ENCODE measurements at places on chromosomes 16 and 17.

- no peak for DNase-seq
Observed at GRCh38 chr17:30551996-30552339, 74.8 kb downstream of the GOSR1 start.

- DNase-seq, result no peak
Observed at GRCh38 chr16:67101311-67102082, 8.2 kb upstream of the PHAF1 start.

GRCh38 chr17:74089869-74090464 lies 113.5 kb upstream of the RPL38 start:
- peak; percentile 59 for DNase-seq

DNA sequence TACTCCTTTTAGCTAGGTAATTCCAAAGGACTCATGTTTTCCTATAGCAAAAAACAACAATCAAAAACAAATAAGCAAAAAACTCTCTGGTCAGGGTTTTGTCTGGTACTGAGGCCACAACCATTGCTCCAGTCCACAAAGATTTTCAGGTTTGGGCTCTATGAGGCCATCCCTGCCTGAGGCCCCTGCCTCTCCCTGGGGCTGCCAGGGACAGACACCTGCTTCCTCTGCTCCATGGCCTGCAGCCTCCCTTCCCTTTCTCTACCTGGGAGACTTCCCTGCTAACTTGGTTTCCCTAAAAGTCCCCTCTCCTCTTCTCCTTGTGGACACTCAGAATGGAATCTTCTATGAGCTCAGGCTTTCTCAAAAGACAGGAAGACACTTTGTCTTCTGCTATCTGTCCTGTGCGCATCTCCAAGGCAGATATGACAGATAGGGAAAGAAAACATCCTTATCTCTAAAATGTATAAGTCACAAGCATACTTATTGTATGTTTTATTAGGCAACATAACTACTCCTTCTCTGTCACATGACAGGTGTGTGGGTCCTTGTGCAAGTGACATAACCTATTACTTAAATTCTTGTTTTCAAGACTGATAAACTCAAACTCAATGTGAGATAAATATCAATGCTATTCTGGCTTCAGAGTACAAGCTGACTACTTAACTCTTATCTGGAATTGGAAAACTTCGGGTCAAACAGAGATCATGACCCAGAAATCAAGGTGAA lies 1.2 kb upstream of the ZDHHC1 start:
- no peak for DNase-seq

DNA sequence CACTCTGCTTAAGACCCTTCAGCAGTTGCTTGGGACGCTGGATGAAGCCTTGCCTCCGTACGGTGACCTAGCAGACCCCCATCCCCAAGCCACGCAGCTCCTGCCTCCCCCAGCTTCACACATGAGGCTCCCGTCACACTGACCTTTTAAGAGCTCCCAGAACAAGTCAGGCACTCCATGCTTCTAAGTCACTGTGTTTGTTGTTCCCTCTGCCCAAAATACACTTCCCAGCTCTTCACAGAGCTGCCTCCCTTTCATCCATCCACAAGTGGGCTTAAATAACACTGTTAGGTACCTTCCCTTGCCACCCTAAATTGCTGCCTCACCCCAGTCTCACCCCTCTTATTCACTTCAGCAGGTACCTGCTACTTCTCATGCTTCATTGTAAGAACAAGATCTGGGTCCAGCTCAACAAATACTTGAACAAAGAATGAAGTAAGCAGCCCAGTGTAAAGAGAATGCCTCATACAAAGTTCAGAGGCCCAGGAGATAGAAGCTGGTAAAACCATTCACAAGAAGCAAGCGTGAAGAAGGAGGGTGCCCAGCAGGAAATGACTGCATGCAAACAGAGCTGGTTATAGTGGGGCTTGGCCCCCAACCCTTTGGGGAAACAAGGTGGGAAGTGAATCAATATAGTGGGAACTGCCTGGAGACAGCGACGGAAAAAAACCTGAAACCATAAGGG lies 5.8 kb downstream of the ZC3H7A start:
- no peak for DNase-seq

GRCh38 chr17:61426482-61427304 lies 25.5 kb upstream of the TBX4 start:
- DNase-seq, result no peak

DNA sequence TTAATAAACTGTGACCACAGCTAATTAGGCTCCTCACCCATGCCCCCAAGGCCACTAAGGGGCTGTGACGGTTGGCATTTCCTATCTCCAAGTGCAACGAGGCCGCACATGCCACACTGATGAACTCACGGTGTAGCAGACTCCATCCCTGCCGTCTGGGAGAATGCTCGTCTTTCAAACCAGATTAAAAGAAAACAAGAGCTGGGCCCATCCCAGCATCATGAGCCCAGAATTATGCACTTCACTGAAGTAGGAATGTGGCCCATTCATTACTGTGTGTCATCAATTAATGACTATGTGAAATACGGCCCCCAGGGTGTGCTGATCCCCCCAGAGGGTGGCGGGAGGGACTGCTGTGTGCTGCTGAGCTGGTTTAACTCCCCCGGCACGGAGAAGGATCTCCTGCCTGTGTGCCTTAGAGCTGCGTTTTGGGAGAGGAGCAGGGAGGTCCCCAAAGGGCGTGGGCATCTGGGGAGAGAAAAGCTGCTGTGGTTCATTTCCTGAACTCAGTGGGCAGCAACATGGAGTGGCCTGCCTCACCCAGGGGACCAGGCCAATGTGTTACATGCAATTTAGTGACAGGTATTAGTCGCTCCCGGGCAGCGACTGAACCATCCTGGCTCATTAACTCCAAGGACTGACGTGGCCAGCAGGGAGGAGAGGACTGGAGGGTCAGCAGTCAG lies 194.5 kb downstream of the FOXL1 start:
- no peak for DNase-seq

DNA sequence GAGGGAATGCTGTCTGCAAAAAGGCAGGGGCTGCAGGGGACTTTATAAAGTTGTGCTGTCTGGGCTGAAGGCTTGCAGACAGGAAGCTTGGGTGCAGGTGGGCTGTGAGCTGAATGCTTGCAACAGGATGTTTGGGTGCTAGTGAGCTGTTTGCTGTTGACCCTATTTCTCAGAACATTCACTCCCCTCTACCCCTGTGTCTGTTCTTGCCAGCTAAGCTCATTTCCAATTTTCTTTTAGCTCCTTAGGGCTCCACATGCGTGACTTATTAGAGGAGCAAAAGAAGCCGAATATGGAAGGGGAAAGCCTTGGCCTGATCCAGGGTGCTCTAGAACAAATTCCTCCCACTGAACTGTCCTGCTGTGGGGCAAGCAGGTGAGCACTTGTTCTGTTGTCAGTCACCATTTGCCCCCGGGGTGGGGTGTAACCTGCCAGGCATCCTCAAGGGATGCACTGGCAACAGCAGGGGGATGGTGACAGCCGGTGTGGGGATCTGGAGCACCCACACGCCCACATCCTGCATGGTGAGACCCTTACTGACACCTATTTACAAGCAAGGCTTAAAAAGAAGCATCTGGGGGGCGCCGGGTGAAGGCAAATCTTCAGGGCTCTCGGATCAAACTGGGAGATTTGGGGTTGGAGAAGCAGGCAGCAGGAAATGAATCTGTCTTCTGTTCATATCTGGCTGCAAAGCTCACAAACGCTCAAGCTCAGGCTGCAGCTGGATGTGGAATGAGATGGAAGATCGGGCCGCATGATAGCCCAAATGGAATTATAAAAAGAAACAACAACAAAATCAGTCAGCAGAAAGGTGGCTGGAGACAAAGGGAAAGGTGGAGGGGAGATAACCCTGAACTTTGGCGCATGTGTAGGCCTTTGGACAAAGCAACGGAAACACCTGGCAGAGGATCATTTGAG lies 21.1 kb upstream of the NUP93 start:
- DNase-seq, result no peak

DNA sequence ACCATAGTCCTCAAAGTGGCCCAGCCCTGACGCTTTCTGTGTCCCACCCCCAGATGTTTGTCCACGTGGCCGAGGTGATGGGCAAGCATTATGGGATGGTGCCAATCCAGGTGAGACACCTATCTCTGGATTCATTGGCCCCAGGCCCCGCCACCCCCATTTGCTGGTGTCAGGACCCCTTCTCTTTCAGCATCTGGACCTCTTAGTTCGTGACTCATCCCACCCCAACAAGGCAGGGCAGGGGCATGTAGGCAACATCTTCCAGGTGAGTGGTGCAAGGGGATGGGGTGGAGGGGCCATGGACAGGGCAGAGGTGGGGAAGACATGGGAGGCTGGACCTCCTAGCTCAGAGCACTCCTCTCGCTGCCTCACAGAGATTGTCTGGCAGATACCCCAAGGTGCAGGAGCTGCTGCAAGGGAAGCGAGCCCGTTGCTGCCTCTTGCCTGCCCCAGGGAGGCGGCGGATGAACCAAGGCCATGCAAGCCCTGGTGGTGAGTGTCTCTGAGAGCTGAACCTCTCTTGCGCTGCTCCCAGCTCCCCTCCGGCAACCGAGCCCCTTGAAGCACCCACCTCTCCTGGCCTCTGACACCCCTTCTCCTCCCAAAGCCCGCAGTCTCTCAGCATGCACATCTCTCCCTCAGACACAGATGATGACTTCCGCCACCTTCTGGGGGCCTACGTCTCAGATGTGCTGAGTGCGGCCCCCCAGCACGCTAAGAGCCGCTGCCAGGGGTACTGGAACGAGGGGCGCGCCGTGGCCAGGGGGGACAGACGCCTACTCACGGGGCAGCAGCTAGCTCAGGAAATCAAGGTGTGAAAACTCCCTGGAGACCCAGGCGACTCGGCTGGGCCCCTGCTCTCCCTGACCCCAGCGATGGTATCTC lies 3.6 kb downstream of the RNF112 start:
- no peak for DNase-seq

- no peak for DNase-seq
Observed at GRCh38 chr16:69241926-69242325, 55.0 kb downstream of the SNTB2 start.

GRCh38 chr16:78189121-78189520 lies 89.7 kb downstream of the WWOX start:
- no peak for DNase-seq

DNA sequence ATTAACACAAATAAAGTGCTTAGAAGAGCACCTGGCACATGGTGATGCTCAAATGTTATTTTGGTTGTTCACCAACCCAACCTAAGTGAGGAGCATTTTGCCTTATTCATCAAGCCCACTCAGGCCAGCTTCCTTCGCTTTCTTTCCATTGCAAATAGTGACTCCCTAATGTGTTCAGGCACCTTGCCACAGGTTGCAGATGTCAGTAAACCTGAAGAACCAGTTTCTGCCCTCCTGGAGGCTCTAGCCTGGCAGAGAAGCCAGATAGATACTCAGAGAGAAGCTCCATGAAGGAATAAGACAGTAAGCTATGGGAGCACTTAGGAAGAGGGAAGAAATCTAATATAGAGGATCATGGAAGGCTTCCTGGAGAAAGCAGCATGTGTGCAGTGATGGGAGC lies 23.9 kb downstream of the GPR139 start:
- DNase-seq, result no peak

- no peak for DNase-seq
Observed at GRCh38 chr16:2226918-2227317, 3.5 kb downstream of the E4F1 start.

DNA sequence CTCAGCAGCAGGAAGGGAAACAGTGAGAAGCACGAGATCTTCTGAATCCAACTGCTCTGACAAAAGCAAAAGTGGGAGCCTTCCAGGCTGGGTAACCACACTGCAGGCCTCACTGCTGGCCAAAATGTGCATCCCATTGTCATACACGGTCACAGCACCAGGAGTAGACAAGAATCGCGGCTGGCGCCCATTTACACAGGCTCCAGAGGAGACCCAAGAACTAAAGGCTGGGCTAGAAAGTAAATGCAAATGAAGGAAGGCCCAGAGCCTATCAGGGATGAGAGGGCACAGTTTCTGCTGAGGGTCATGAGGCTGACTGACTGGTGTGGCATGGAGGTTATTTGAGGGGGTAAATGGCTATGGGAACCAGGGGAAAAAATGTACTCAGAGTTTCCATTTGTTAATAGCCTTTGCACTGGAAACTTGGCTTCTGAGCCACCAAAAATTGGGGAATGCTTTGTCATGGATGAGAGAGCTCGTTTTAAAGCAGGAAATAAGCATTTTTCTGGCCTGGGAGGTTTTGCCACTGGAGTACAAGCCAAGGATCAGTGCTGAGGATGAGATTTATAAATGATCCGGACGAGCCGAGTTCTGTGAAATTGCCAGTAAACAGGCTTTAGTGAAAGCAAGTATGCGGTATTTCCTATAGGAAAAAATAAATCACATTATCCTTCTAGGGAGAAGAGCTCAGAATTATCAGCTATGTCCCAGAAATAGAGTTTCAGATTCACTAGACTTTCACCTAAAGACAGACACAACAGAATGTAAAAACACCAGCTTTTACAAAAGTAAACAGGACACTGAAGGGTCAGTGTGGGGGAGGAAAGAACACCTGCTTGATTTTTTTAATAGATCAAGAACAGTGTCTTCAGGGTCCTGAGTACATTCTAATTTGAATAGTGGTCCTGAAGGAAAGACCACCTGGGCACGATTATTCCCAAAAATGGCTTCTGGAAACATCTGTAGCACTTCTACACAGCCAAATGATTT lies 66.9 kb upstream of the GSG1L start:
- DNase-seq, result no peak

DNA sequence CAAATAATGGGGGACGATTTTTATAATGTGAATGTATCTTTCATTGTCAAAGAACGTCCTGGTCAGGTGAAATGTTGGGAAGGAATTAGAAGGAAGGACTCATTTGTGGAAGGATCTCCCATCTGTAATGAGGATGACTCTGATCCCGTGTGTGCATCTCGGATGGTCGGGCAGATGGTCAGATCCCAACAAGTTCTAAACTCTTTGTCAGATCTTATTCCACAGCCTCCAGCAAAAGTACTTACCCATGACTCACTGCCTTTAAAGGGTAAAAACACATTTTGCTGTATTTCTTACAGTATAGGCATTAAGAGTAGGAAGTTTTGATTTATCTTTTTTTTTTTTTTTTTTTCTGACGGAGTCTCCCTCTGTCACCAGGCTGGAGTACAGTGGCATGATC lies 539 bp upstream of the KRTAP4-8 start:
- DNase-seq, result no peak

DNA sequence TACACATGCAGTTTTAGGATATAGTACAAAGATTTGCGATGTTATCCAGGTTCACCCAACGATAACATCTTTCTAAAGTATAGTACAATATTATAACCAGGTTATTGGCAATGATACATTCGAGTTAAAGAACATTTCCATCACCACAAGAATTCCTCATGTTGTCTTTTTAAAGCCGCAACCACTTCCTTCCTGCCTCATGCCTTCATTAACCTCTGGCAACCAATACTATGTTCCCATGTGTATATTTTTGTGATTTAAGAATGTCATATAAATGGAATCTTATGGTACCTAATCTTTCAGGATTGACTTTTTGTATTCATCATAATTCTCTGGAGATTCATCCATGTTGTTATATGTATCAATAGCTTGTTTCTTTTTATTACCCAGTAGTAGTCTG lies 1183.2 kb downstream of the CDH11 start:
- DNase-seq, result no peak

All from GM19239 (cell line).